Activated naive CD8-positive, alpha-beta T cell treated with anti-CD3 and anti-CD28 coated beads for 36 hours (primary cell): ENCODE measurements at places on chromosomes 3 and 15.
A peak's percentile ranks its signal among the peaks of the same experiment; 100 is the strongest.

DNA sequence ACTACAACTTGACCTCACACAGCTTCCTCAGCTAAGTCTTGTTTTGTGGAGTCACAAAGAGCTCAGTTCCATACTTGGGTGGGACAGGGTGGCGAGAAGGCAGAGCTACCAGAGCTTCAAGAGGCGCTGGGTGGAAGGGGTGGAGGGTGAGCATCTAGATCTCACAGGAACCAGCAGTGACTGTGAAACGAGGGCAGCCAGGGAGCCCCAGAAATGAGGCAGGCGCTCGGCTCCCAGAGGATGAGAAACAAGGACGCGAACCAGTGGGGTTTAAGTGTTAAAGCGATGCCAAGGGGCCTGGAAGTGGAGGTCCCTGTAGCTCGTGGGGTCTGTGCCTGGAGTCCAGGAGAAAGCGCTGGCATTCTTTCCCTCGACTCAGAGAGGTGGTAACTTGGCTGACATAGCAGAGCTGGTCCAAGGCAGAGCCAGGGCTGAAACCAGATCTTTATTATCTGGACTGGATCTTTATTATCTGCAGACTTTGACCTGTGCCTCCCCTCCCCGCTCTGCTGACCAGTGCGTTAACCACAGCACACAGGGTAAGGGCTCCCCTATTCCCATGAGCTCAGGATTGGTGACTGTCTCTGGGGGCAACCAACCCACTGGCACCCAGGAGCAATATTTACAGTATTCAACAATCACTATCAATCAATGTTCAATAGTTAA lies 26.2 kb upstream of the TRPM1 start:
- DNase-seq: no peak

GRCh38 chr3:160403796-160404470 lies 4.5 kb downstream of the SMC4 start:
- DNase-seq: no peak

DNA sequence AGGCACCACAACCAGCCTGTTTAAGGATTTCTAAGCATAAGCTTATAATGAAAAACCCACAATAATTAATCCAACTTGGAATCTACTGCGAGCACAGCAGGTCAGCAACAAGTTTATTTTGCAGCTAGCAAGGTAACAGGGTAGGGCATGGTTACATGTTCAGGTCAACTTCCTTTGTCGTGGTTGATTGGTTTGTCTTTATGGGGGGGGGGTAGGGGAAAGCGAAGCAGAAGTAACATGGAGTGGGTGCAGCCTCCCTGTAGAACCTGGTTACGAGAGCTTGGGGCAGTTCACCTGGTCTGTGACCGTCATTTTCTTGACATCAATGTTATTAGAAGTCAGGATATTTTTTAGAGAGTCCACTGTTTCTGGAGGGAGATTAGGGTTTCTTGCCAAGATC lies 15.1 kb downstream of the APOD start:
- DNase-seq: no peak

GRCh38 chr3:173096140-173096539 lies 44.9 kb downstream of the SPATA16 start:
- no peak for DNase-seq

GRCh38 chr15:101014921-101015841 lies 96.0 kb downstream of the LRRK1 start:
- DNase-seq: peak; percentile 60

DNA sequence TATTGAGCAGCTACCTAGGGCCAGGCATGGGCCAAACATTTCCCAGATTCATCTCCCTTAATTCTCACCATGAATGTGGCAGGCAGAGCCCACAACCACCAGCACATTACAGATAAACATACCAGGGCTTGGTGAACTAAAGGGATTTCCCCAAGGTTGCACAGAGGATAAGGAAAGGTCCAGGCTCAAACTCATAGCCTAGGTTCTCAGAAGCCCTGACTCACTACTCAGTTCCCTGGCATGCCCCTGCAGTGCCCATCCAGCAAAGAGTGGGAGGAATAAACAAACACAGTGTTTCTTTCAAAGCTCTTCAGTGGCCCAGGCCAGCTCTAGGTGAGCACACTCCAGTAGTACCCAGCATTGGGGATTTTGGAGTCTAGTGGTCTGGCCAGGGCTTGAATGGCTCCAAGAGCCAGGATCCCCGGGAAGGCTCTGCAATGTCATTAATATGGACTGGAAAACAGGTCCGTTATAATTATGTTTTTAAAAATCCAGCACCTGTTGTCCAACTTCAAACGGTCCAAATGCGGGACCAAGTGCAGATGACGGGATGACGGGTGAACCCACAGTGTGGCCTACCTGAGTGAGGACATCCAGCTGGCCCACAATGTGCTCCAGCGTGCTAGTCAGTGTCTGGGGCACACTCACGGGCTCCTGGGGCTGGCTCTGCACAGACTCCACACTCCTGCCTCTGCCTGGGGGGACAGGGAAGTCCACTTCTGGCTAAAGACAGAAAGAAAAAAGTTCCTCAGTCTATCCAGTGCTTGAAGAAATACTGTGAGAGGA lies 39.8 kb upstream of the DUSP7 start:
- DNase-seq: no peak

- DNase-seq: no peak
Measured at GRCh38 chr3:139793408-139793807, 115.6 kb upstream of the NMNAT3 start.

DNA sequence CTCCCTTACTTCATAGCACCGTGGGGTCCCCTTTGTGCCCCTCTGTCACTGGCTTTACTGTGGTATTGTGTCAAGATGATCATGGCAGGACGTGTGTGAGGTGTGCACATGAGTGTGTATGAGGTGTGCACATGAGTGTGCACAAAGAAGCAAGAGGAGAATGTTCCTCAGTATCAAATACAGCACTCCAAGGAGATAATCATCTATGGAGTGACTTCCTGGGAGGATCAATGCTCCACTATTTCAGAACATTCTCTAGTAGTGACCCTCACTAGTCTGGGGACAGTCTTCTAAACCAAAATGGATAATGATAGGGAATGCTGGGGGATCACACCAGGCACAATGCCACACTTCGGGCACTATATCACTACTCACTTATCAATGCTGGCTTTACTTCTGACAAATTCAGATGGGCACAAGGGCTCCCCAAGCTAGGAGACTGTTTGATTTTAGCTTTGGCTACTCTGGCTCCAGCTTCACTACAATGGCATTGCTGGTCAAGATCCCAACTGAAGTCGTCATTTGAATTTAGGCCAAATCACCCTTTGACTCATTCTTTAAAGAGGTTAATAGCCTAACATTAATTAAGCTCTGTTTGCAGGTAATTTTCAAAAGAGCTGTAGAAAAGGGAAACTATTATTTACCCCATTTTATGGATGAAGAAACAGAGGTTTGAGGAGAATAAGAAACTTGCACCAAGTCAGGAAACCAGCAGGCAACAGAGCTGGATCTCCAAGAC lies 124.1 kb downstream of the THRB start:
- DNase-seq: no peak

DNA sequence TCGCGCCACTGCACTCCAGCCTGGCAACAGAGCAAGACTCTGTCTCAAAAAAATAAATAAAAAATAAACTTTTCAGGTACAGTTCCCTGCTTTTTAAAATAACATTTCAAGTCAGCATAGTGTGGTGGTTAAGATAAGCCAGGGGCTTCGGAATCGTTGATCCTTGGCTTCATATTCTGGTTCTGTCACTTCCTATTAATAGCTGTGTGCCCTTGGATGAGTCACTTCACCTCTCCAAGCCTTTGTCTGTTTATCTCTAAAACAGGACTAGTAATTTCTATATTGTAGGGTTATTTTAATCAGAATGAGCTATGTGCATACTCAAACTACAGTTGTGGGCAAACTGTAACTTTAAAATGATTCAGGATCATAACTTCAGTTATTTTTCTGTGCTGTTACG lies 53.8 kb upstream of the SENP5 start:
- DNase-seq: no peak

- no peak for DNase-seq
Measured at GRCh38 chr3:11002371-11002807, 9.8 kb downstream of the SLC6A1 start.

- DNase-seq: no peak
Measured at GRCh38 chr15:95016511-95017229, 785.3 kb downstream of the MCTP2 start.

GRCh38 chr3:122987736-122988319 lies 39.7 kb downstream of the SEMA5B start:
- DNase-seq: no peak

DNA sequence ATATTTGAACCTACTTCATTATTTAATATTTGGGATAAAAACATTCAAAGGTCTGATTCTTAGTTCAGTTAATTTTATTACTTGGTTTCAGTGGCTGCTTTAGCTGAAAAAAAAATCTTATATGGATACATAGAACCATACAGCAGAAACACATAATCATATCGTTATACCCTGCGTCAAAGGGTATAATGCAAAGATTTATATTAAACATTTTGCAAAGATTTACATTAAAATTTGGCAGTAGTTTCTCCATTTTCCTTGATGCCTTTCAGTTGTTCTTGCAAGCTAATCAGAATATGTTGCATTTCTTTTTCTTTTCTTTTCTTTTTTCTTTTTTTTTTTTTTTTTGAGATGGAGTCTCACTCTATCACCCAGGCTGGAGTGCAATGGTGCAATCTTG lies 31.4 kb downstream of the CLDN11 start:
- no peak for DNase-seq

DNA sequence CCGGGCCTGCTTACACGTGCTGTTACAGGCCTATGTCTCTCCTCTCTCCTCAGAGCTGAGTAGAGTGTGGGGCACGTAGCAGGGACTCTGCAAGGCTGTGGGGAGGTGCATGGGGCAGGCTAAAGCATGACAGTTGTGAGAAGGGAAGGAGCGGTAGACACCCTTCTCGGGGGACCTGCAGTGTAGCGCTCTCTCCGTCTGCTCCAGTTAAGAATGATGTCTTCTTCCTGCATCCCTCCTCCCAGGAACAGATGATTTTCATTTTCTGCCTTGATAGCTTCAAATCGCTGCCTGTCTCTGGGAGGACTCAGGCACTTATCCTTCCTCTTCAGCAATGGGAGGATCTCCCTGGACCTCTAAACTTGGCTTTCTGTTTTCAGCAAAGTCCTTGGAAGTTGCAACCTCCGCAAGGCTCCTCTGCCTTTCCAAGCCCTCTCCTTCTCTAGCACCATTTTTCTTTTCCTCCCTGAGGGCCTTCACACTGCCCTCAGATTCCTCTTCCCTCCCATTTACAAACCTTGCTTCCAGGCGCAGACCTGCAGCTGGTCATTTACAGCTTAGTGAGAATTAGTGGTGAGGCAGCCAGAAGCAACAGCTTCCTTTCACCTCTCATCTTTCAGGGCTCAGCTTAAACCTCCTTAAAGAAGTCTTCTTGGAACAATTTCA lies 23.4 kb upstream of the TLE3 start:
- no peak for DNase-seq

DNA sequence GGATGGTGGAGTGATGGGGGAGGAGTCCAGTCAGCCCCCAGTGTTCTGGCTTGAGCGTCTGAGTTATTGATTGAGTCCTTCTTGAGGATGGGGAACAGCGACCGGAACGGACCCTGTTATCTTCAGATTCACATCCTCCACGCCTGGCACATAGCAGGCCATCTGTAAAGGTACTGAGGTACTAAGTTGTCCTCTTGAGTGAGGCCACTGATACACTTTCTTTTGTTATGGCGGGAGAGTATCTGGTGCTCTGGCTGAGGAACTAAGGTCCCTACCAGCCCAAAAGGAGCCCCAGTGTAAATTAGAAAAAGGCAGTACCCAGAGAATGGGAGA lies 16.7 kb upstream of the HRH1 start:
- no peak for DNase-seq

DNA sequence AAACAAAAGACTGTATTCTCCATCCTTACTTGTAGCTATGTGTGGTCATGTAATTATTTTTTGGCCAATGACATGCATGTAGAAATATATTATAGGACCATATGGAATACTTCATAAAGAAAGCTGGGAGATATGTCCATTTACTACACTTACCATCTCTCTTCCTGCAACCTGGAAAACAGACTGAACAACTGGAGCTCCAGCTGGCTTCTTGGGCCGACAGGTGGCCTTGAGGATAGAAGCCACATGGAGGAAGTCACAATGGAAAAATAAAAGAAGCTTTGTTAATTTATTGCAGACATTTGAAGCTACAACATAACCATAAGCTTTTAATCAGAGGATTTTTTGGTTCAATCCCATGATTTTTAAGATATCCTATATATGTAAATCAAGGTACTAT lies 167.9 kb upstream of the CBLB start:
- no peak for DNase-seq

DNA sequence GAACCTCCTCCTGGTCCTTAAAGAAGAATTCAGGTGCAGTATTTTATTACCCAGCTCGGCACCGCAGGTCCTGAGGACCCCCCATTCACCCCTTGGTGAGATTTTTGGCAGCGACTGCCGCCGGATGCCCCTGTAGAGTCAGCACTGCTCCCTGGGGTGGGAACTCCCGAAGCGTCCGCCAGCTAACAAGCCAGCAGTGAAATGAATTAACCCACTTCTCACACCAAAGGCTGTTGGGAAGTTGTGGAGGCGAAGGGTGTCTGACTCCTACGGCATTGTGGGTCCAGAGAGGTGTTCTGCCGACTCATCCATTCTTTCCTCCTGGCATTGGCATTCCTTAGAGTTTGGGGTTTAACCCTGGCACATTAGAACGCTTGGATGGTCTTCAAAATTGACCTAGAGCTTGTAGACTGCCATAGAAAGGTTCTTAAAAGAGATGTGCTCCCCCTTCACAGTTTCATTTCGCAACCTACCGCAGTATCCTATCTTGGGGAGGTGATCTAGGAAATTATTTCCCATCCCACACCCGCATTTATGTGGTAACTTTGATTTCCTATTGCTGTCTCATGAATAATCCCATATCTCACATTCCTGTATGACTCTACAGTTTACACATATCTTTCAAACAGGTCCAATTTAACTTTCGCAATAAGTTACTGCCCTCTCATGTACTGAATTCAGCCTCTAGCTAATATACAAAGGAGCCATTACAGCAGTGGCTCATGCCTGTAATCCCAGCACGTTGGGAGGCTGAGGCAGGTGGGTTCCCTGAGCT lies 879 bp upstream of the EIF5A2 start:
- no peak for DNase-seq

DNA sequence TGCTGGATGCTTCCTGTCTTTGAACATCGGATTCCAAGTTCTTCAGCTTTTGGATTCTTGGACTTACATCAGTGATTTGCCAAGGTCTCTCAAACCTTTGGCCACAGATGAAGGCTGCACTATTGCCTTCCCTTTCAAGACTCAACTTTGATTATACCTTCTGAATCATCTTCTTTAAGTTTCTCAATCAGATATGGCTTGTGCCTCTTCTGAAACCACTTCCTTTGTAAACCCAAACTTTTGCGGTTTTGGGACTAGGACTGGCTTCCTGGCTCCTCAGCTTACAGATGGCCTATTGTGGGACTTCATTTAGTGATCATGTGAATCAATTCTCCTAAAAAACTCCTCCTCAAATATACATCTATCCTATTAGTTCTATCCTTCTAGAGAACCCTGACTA lies 47.1 kb upstream of the CADPS start:
- DNase-seq: no peak

GRCh38 chr15:37893309-37893708 lies 41.1 kb upstream of the TMCO5A start:
- DNase-seq: no peak

DNA sequence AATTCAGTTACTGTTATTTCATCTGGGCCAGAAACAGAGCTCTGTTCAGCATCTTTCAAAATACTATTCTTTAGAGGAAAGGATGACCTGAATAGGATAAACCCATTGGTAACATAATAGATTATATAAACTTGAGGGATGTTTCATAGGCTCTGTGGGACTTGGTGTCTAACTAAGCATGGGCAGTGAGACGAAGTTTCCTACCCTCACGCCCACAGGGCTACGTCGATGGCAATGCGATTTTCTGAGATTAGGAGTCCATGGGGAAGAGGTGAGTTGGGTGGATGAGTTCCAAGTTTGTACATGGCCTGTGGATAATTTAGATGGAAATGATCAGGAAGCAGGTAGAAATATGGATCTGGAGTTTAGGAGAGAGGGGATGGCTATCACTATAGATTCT lies 115.2 kb upstream of the TBL1XR1 start:
- no peak for DNase-seq
